ENCODE measurements at places on chromosomes 2 and 18.

GRCh38 chr2:240461471-240462072 lies 26.1 kb downstream of the GPC1 start:
- DNase-seq, result no peak

- no peak for DNase-seq
Measured at GRCh38 chr18:35163014-35163539, 77.8 kb upstream of the ZNF397 start.

DNA sequence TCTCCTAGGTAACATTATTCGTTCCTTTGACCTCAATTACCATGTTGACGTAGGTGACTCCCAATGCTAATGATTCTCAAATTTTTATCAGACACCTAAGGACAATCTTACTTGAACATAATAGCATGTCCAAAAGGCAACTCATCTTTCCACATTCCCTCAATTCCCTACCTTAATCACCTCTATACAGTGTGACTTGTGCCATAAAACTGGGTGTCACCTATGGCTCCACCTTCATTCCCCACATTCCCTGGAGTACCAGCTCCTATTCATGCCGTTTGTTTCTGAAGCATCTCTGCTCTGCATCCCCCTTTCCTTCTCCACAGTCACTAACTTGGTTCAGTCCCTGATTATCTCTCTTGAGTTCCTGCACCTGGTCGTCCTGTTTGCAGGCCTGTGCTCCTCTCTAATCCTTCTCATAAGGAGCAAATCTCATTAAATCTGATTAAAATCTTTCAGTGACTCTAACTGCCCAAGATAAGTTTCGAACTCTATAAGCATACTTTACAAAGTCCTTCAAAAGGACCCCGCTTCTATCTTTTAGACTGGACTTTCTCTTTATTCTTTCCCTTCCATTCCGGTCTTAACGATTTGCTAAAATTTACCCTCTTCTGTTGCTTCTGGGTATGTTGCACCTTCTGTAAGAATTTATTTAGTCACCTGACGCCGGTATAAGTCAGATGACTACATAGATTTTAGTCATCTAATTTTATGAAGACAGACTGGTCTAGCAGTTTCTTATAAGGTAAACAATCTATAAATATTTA lies 128.7 kb downstream of the OSBPL1A start:
- no peak for DNase-seq

DNA sequence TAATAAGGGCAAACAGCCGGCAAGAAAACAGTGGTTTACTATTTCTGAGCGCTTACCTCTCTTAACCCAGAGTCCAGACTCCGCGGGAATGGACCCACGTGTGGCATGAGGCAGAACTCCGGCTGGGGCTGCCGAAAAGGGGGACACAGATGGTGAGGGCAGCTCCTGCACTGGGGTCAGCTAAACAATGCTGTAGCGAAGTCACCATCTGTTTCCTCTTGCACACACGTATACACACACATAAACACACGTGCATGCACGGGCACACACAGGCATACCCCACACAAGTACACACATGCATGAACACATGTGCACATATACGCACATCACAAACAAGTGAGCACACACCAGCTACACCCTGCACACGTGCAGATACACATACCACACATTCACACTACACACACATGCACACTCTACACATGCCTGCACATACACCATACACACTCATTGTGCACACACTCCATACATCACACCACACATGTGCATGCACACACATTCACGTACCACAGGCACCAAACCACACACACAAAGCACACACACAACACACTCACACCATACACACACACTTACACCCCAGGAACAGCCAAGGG lies 105.9 kb upstream of the ID2 start:
- no peak for DNase-seq
